M059J (cell line): ENCODE measurements at places on chromosomes 11 and 22.

DNA sequence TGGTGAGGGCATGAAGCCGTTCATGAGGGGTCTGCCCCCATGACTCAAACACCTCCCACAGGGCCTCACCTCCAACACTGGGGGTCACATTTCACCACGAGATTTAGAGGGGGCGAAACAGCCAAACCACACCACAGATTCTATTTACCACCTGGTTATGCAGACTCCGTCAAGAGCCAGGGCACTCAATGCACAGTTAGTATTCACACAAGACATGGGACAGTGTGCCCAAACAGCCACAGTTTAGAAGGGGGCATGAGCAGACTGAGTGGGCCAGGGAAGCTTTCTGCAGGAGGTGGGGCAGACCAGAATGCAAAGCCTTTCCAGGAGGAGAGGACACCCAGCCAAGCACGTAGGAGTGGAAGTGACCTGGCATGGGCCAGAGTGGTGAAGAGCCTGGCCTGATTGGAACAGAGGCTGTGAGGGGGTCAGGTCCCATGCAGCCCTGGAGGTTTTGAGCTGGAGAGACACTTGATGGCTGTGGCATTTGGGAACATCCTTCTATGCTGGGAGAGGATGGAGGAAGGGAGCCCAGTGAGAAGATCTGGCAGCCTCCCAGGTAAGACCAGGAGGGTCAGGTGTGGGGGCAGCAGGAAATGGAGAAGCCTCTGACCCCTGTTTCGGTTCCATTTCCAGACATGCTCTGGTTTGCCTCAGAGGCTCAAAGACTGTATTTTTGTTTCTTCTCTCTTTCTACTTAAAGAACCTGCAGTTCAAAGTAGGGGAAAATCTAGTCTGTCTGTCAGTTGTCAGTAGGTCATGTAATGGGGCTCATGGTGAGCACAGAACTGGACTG, 199.1 kb upstream of the NCAM1 start:
- DNase-seq, result no peak

DNA sequence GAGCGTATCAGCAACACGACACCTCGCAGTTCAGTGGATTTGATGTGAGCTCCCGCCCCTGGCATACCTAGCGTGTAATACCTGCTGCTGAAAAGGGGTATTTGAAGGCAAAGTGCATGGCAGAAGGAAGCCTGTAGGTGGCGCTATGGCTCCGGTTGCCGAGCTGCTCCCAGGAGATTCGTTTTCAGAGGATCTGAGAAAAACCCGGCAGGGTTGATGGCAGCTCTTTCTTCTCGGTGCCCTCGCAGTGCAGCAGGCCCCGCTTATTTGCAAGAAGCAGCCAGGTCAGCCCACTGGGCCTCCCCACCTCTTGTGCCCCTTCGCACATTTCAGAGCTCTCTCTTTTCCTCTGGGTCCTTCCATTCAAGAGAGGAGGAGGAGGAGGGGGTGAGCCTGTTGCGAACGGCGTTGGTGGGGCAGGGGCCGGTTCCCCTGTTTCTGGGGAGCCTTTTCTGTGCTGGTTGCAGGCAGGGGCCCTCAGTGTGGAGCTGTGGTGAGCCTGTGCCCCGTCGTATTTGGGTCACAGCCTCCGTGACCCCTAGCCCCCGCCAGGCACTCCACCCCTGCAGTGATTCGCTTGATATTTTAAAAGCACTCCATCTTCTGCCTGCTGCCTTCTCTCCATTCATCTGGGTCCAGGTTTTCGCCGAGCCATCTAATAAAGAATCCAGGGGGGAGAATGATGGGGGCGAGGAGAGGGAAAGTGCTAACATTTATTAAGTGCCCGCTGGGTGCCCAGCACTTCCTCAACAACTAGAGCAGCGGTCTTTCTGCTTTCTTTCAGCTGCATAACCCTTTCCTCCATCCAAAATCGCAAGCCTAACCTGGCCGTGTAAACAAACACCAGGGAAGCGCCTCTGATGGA, 85.3 kb upstream of the SYT13 start:
- DNase-seq, result peak; percentile 57

GRCh38 chr11:100396266-100396665, 290.8 kb upstream of the ARHGAP42 start:
- no peak for DNase-seq

DNA sequence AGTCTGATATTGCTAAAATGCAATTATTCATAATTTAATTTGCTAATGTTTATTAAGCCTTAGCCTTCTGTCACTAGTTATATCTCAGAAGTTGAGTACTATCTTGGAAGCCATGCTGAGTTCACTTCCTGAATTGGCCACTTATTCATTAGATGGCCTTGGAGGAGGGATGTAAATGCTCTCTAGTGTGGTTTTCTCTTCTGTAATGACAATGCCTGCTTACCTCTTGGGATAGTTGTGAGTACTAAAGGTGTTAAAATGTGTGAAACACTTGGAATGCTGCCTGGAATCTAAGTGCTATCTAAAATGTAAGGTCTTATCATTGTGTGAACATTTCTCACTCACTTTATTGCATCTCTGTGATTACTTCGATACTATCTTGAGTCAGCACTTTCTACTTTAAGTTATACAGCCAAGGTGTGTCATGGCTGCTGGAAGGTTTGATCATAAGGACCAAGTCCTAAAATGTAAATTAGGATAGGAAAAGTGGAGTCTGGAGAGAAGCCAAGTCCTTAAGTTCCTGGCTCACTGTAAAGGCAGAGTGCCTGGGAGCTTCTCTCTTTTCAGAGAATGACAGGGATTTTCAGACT, 12.4 kb downstream of the GLYATL2 start:
- peak; percentile 78 for DNase-seq

DNA sequence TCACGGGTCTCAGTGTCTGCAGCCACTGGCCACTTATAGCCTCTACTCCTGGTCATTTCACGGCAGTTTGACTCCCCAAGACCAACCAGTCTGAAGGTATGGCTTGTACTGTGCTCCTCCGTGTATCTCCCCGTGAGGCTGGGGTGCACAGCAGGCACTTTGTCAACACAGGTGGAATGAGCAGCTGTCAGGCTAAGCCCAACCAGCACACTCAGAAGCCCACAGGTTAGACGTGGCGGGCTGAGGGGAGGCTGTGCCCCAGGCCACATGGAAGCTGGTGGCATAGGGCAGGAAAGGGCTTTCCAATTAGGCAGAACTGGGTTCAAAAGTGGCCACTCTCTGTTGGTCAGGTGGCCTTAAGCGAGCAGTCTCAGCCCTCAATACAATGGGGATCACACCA, 7.0 kb downstream of the TP53I11 start:
- no peak for DNase-seq

DNA sequence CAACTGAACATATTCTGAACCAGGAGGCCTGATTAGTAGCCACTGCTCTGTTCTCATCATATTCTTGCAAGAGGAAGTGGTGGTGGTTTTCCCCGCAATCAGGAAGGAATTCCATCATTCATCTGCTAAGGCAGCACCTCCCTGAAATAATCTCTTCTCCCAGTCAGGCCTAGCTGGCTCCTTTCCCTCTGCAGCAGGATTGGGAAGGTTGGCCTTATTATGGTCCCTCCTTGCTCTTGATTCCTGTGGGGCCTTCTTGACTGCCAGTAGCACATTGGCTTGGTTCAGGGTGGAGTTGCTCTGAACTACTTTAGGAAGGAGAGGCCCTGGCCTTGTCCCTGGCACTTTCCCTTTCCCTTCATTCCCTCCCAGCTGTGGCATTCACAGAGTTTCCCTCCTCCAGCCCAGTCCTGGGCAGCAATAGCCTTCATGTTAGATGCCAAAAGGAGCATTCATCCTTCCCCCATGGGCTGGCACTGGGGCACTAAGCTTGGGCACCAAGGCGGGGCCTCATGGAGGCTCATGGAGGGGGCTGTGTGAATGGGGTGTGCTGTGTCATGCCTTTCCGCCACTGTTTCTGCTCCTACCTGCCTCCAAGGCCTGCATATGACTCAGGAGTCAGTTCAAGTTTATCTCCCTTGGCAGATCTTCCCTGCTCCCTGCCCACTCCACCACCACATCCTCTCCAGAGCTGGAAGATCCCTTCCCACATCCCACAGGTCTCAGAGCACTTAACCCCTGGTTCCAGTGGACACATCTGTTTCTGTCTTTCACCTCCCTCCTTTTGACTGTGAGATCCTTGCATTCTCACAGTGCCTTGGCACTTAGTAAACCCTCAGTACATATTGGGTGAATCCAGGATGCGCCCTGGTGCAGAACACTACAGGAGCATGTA, 27.6 kb upstream of the CD44 start:
- peak; percentile 99 for DNase-seq

GRCh38 chr11:17563231-17563646, 16.2 kb downstream of the OTOG start:
- DNase-seq, result peak; percentile 20

- no peak for DNase-seq
These were observed 4.3 kb upstream of the MN1 start for GRCh38 chr22:27805841-27806240.

DNA sequence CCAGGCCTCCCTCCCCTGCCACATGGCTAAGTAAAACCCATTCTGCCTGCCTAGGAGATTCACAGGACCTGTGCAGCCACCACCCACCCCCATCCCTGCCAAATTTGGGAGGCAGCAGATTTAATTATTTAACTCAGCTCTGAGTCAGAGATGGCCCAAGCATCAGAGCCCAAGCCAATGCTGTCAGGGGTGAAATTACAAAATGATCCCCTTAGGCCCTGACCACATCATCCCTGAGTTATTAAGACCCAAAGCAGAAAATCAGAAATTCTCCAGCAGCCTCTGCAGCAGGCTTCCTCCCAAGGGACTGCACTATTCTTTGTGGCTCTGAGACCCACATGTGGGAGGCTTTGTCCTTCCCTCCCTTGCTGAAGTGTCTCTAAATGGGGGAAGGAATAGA, 52.8 kb upstream of the RRAS2 start:
- DNase-seq, result peak; percentile 97

GRCh38 chr11:67195971-67196456, 70.3 kb upstream of the GRK2 start:
- DNase-seq, result peak; percentile 85

GRCh38 chr22:49546811-49547585, 280.7 kb downstream of the BRD1 start:
- DNase-seq, result no peak

- DNase-seq, result no peak
These were observed 29.3 kb downstream of the NAT10 start for GRCh38 chr11:34134765-34135164.

DNA sequence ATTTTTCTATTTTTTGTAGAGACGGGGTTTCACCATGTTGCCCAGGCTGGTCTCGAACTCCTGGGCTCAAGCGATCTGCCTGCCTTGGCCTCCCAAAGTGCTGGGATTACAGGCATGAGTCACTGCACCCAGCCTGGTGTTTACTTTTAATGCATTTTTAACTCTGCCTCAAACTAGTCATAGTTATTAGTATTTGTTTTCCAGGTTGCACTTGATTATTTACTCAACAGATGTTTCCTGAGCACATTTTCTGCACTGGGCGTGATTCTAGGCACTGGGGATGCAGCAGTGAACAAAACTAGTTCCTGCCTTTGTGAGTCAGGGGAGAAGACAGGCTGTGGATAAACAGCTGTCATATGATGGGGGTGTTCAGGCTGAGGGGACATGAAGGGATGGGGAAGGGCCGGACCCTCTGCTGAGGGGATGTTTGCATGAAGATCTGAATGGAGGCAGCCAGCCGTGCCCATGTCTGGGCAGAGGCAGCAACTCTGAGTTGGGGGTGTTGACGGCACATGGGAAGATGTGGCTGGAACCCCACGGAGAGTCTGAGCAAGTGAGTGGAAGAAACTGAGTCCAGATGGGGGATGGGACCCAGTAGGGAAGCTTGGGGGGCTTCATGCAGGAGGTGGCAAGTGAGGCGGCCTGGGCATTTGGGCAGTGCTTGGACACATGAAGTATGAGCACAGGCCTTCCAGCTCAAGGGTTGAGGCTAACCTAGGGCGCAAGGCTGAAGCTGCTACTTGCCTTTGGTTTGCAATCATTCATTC, 34.4 kb downstream of the MPPED1 start:
- peak; percentile 2 for DNase-seq

DNA sequence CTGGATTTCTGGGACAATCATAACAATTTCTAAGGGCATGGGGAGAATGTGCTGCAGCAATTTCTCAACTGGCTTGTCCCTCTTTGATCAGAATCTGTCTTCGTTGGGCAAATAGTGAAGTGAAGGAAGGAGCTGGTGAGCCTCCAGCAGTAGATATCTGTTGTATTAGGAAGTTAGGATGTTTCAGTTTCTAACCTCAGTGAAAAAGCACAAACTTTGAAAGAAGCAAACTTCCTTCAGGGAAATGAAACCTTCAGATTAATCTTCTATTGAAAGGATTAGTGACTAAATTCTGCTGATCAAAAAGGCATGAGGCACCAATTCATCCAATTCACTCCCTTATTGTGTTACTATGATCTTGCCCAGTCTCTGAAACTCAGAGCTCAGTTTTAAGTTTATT, 24.3 kb downstream of the LMO2 start:
- no peak for DNase-seq

DNA sequence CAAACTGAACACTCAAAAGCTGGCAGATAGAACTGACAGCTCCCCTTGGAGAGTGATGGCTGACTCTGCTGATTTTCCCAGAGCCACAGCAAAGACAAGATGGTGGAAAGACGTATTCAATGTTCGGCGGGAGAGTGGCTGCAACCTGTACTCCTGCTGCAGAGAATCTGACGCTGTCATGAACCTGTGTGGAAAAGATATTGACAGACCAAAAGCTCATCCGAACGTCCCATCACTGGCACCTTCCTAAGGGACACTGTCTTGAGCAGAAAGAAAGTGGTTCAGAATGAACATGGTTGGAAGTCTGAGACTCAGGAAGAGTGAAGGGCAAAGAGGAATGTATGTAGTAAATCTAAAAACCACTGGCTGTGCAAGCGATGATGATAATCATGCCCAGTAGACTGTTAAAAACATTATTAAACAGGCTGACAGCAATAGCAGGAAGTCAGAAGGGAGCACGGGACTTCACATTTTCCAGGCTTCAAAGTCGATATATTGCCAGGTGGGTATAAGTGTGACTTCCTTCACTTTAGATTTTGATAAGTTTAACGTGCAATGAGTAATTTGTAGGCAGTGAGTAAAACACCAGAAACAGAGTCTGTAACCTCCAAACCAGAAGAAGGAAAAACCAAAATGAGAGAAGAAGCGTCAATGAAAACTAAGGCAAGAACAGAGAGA, 6.2 kb upstream of the IL17REL start:
- DNase-seq, result no peak
